ENCODE measurements at places on chromosomes 1 and 21.

GRCh38 chr1:181424786-181425403, 58.4 kb upstream of the CACNA1E start:
- DNase-seq: peak; percentile 84

DNA sequence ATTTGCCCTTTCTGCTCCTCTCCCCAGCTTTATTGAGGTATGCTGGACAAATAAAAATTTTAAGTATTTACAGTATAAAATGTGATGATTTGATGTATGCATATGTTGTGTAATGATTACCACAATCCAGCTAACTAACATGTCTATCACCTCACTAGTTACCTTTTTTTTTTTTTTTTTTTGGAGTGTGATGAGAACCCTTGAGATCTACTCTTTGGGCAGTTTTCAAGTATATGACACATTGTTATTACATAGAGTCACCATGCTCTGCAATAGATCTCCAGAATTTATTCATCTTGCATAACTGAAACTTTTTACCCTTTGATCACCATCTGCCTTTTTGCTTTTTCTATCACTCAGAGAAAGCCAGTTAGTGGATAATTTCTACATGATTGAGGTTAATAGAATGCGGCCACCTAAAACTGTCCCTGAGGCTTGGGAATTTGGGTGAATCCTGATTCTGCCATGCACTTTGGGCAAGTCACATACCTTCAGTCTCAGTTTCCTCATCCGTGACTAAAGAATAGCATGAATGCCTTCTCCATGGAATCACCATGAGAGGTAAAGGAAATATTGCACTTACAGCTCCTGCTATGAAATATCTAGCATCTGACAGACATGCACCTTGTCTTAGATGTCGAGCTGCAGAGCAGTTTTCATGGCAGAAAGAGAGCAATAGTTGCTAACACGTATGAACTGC, 295.2 kb downstream of the DISC1 start:
- no peak for DNase-seq

DNA sequence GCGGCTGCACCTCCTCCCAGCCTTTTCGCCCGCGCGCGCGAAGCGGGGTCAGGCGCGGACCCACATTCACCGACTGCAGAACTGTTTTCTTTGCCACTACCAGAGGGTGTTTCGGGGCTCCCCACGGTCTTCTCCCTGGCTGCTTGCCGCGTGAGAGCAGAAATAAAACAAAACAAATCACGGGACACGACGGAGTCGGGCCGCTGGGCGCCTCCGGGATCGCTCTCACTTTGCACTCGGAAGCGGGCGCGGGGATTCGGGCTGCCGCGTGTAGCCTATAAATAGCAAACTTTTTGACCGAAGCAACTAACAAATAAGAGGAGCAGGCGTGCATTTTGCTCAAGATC, 412.3 kb upstream of the ESRRG start:
- DNase-seq: no peak

DNA sequence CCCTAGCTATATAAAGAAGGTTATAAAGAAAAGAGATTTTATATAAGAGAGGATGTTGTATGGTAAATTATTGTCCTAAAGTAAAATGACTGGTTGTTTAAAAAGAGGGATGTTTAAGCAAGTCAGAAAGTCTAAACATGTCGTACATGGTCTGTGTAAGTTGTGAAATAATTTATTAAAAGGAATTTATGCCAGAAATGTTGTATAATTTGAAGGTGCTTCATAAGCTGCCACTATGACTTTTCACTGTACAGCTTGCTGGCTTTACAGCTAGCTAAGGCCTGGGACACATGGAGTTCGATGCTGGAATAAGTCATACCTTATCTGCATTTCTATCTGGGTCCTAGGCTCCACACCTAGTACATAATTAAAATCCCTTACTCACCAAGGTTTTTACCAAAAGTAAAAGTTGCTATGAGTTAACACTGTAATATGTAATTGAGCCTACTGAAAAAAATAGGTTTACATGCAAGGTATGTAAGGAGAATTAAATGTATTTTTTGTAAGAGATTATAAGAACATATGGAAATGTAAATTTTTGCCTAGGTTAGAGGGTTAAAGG, 59.0 kb upstream of the EDEM3 start:
- DNase-seq: peak; percentile 25

DNA sequence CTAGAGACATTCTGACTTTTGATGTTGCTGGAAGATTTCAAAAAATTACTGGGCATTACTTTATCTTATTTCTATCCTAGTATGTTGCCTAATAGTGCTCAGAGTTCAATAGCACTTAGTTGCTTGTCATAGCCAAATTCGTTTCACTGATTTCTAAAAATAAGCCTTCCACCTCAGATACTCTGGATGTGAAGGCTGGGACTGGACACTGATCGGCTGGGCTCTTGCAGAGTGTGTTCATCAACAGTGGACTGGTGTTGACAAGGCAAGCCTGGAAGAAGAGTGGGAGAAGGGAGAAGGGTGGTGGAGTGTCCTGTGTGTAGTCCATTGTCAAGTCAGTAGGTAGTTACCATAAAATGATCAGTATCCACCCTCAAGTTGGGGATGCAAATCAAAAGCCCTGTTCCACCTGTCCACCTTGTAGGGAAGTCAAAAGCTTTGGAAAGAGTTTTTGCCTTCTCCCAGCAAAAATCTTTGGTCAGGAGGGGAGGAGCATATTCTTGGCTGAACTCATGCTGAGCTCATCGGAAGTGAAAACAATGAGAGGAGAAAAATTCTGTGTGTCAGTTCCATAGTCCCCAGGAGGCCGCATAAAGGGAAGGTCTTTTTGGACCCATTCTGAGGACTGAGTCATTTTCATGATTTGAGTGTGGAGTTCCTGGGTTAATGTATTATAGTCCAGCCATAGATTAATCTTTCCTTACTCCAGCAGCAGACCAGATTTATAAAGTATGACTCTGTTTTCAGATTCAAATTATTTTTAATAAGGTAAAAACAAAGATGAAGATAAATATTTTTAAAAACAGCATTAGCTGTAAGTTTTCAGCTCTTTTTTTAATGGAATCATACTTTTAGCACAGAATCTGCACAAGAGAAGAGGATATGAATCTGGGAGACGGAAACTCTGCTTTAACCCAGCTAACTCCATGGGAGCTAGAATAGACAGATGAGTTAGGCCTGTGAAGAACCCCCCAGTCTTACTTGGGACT, 99.5 kb upstream of the BMP8A start:
- peak; percentile 95 for DNase-seq
